ENCODE measurements at places on chromosomes 5 and 9. TPM values are rescaled to one million over a fixed set of nuclear protein-coding genes. Genes with fewer than 3 reads are reported as not detected.

FCN2 gene
- total RNA-seq, result not detected

STK32A gene
- not detected for total RNA-seq

KLHL3 gene
- 21.2 TPM for total RNA-seq

OLFM1 gene
- not detected for total RNA-seq

LIX1 gene
- total RNA-seq, result not detected

SPOCK1 gene
- not detected for total RNA-seq

PCDHB4 gene
- not detected for total RNA-seq

OTP gene
- not detected for total RNA-seq

SLC35D2 gene
- total RNA-seq, result 16.2 TPM

MPDZ gene
- not detected for total RNA-seq

TEX48 gene
- not detected for total RNA-seq

SLC22A4 gene
- total RNA-seq, result 0.14 TPM

WNT8A gene
- not detected for total RNA-seq

SMIM33 gene
- 0.44 TPM for total RNA-seq

ACOT12 gene
- total RNA-seq, result not detected

AMBP gene
- total RNA-seq, result not detected

SAPCD2 gene
- total RNA-seq, result 26.4 TPM

FOXI1 gene
- total RNA-seq, result not detected

CCL28 gene
- total RNA-seq, result 17.1 TPM

ENTPD2 gene
- not detected for total RNA-seq

CCDC183 gene
- total RNA-seq, result 1.7 TPM

DMRTA1 gene
- not detected for total RNA-seq

LRRTM2 gene
- 0.06 TPM for total RNA-seq

RELL2 gene
- total RNA-seq, result 31.6 TPM

PFN3 gene
- not detected for total RNA-seq

ARL14EPL gene
- total RNA-seq, result not detected

SIT1 gene
- total RNA-seq, result 174 TPM

CFAP157 gene
- total RNA-seq, result 0.23 TPM

CTNND2 gene
- not detected for total RNA-seq

CSNK1G3 gene
- total RNA-seq, result 53.4 TPM

GRM6 gene
- total RNA-seq, result not detected

MYMK gene
- total RNA-seq, result not detected

LTC4S gene
- 6.3 TPM for total RNA-seq

PTGR1 gene
- total RNA-seq, result 1.2 TPM

SIMC1 gene
- total RNA-seq, result 31.6 TPM

ZNF483 gene
- 7.8 TPM for total RNA-seq

LHX6 gene
- total RNA-seq, result not detected

PRRX2 gene
- total RNA-seq, result not detected

ECM2 gene
- total RNA-seq, result not detected

KCNV2 gene
- not detected for total RNA-seq

LCN1 gene
- total RNA-seq, result not detected

CDKN2B gene
- total RNA-seq, result 2.1 TPM

STC2 gene
- total RNA-seq, result 14.7 TPM

DDX4 gene
- total RNA-seq, result 0.28 TPM

SCGB3A1 gene
- total RNA-seq, result 7.1 TPM

EPB41L4B gene
- not detected for total RNA-seq

BTNL9 gene
- total RNA-seq, result not detected

SYK gene
- total RNA-seq, result 0.82 TPM

ANXA1 gene
- 187 TPM for total RNA-seq

NEUROG1 gene
- total RNA-seq, result not detected

FAM163B gene
- total RNA-seq, result not detected

POMT1 gene
- total RNA-seq, result 44.0 TPM

HMCN2 gene
- not detected for total RNA-seq

PCDHB7 gene
- total RNA-seq, result not detected

C9orf50 gene
- not detected for total RNA-seq

FGD3 gene
- total RNA-seq, result 160 TPM

FBXL7 gene
- total RNA-seq, result not detected

NUTM2F gene
- total RNA-seq, result not detected
